Dorsolateral prefrontal cortex (tissue), 122 donors: ENCODE measurements at places on chromosomes 7 and 10.

DNA sequence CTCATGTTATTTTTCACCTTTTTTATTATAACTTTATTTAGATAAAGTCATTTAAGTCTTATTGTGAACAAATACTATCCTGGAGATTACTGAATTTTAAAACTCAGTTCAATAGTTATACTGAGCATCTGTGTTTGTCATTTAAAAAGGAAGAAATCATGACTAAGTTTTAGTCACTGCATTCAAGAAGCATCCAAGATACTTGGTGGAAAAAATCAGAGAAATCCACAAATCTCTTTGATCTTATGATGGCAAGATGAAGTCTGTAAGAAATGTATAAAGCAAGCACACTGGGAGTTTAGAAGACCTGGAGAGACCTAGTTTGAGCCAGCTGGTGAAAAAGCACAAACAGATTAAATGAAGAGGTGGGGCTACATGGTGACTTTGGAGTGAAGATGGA is 529.8 kb upstream of the IGFBP3 start:
- DNase-seq: no peak

GRCh38 chr7:101172005-101172853 is 6.9 kb upstream of the VGF start:
- no peak for DNase-seq

DNA sequence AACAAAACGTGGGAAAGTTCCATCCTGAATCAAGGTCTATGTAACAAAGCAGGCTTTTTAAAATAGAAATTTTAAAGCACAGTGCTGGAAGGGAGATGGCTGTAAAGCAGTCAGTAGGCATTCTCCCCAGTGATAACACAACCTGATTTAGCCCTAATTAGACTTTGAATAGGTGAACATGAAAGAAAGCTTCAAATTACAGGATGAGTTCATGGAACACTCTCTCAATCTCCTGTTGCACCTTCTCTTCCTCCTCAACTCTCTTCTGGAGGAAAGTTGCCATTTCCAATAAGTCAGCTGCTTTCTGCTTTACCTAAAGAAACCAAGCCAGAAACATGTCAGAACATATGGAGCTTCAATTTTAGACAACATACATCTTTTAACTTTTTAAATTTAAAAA is 20.1 kb downstream of the SFR1 start:
- no peak for DNase-seq

DNA sequence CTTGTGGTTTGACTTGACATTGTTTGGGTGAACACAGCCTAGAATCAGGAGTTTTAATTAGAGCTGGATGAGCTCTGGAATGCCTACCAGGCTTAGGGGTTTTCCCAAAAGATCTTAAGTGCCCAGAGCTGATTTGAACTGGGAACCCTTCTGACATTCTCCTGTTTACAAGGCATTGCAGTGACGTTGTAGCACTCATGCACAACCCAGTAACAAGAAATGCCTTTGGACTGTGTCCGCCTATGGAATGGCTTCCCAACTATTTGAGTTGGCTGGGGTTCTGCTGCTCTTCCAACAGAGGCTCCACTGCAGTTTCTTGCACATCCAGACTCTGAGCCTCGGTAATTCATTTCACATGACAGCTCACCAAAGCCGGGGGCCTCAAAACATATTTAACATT is 76.7 kb upstream of the MKX start:
- DNase-seq: no peak

DNA sequence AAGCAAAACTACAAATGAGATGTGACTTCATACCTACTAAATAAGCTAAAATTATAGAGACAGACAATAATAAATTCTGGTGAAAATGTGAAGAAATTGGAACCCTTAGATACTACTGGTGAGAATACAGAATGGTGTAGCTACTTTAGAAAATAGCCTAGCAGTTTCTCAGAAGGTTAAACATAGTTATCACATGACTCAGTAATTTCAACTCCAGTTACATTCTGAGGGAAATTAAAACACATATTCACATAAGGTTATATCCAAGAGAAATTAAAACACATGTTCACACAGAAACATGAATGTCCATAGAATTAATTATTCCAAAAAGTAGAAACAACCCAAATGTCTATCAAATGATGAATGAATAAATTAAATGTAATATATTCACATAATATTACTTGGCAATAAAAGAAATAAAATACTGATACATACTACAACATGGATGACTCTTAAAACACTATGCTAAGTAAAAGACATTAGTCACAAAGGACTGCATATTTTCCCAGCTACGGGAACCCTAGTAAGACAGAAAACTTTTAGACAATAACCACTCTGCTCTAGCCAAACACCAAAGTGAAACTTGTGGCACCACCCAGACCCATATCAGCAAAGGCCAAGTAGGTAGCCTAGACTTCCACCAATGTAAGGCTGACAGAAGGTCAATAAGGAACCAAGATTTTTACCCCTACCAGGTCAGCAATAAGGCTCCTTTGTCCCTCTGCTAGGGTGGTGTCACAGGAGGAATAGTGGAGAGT is 25.1 kb downstream of the SLC25A40 start:
- no peak for DNase-seq

GRCh38 chr7:22564511-22565045 is 64.6 kb upstream of the STEAP1B start:
- DNase-seq: no peak

DNA sequence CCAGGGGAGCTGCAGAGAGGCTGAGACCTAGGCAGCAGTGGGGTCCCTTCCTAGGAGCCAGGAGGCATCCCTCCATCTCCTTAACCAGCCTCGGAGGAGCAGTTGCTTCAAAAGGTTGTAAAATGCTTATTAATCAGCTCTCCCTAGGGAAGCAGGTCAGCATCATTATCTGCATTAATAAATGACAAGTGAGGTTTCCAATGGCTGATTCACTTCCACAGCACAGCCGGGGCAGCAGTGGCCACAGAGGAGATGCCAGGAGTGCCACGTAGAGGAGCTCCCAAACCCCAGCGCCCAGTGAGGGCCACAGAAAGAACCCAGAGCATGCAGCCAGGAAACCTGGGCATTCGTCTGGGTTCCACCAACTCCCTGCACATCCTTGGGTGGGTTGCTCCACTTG is 8.2 kb upstream of the NPFFR1 start:
- DNase-seq: no peak

- DNase-seq: no peak
These were observed 135.9 kb downstream of the CUX1 start for GRCh38 chr7:101953248-101953819.

GRCh38 chr10:24383681-24384106 is 174.8 kb downstream of the KIAA1217 start:
- peak; percentile 44 for DNase-seq

DNA sequence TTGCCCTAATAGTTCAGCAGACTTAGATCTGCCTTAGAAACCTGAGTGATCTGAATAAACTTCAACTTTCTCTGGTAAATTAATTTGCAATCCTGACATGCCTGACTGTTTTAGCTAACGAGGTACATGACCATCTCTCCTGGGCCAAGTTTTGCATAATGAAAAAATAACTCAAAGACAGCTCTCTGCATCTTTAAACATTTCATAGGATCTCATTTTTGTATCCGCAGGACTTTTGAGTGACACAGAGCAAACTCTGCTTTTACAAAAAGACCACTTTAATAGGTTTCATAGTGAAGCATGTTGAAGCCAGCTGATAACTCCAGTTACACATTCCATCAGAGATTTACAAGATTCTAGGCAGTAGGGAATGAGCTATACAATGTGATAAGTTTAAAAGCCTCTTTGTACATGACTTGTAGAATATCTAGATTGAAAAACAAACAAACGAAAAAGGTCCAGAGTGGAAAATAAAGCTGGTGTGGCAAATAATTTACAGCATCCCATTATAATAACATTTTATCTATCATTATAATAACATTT is 2.1 kb downstream of the PRKG1 start:
- no peak for DNase-seq

DNA sequence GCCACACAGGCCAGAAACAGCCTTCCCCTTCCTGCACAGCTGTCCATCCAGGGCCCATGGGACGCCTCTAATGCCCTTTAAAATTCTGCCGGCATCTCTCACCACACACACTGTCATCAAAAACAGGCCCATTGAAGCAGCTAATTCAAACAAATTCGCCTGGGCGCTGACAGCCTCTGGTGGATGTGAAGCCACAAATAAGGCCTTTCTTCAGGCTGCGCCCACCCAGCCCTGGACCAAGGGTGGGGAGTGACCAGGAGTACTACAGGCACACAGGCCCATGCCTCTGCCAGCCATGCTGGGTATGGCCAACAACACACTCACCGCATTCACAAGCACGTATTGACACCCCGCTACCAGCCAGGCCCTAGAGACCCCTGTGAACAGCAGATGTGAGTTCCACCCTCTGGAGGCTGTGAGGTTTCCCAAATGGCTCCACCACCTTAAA is 54.6 kb downstream of the SLIT1 start:
- no peak for DNase-seq

DNA sequence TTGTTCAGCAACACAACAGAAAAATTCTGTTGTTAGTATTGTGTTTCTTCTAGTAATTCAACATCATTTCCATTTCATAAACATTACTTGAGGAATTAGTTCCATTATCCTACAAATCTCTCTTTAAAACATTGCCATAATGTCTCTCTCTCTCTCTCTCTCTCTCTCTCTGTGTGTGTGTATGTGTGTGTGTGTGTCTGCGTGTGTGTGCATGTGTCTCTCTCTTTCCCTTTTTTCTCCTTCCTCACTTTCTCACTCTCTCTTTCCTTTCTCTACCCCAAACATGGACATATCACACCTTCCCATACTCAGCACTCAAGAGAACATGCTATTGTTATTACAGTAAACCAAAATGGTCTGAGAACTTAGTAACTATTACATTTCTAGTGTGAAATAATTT is 16.6 kb downstream of the LRRTM3 start:
- DNase-seq: no peak

GRCh38 chr10:116158036-116158435 is 115.0 kb downstream of the GFRA1 start:
- DNase-seq: no peak

GRCh38 chr10:114550756-114551635 is 107.1 kb downstream of the ABLIM1 start:
- no peak for DNase-seq

GRCh38 chr7:50399206-50399605 is 50.9 kb downstream of the FIGNL1 start:
- no peak for DNase-seq

- no peak for DNase-seq
These were observed 12.7 kb upstream of the DOCK1 start for GRCh38 chr10:126892226-126893175.

- no peak for DNase-seq
These were observed 995 bp upstream of the CLDN3 start for GRCh38 chr7:73770860-73771670.

DNA sequence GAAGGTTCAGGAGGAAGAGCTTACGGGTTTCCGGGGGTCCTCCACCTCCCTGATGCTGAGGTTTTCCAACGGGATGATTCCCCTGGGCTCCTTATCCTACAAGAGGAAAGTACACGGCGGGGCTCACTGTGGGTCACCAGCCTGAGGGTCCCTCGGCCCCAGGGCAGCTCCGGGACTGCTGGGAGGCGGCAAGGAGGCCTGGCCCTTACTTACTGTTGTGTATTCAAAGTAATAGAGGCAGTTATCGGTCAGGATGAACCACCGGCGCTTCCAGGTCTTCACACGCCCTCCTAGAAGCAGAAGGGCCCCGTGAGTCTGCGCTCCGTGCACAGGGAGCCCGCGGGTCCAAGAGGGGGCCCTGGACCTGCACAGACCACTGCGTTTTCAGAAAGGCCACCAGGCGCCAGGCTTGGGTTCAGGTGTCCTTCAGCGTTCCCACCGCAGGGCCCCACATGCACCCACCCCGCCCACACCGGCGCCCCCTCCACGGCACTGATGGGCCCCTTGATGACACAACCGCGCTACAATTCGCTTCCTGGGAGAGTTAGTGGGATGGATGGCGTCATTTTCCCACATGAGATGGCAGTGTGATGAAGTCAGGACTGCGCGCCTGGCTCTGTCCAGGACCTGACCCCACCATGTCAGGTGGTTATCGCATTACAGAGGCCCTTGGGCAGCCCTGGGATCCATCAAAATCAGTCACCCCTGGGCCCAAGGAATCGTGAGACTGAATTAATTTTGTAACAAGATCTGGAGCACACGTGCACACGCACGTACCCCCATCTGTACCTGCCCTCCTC is 106.7 kb downstream of the CYTH3 start:
- DNase-seq: no peak

DNA sequence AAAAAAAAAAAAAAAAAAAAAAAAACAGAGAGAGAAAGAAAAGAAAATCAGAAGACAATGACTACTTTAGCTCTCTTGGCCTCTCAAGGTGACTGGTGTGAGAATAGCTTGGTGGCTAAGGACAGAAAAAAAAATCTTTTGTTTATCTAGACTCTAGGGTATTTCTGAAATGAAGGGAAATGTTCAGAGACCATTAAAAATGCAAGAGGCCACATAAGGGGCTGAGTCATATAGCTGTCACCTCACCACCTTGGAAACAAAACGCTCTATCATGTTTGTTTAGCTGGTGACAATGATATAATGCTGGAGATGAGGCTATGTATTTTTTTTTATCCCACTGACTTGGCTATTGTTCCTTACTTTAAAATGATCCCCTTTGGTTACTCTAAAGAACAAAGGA is 287.0 kb upstream of the CDC14C start:
- no peak for DNase-seq

GRCh38 chr10:110209454-110209925 is 2.1 kb downstream of the MXI1 start:
- peak; percentile 67 for DNase-seq

- no peak for DNase-seq
These were observed 158.8 kb downstream of the HGF start for GRCh38 chr7:81611040-81611439.

- DNase-seq: no peak
These were observed 17.7 kb downstream of the LRRD1 start for GRCh38 chr7:92161271-92161670.

DNA sequence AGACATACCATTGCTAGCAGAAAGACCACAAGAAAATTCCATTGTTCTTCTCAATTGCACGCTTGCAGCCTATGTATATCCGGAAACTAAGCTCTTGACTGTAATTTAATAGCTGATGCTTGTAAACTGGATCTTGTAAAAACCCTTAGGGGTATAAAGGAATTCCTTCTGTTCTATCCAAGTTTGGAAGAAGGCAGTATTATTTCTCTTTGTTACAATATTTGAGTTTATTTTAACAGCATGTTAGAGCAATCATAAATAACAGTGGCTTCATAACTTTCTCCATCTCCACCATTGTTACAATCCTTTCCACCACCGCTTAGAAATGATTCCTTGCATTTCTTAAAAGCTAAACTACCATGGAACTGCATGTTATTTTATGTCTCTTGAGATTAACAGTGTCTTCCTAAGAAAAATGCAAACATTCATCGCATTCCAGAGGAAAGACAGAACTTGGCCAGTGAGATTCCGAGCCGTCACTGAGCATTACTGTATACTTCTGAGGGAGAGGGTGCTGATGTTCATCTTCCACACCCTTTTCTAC is 92.5 kb downstream of the TRIL start:
- DNase-seq: no peak

- no peak for DNase-seq
These were observed 42.9 kb downstream of the CSGALNACT2 start for GRCh38 chr10:43181146-43181545.

- no peak for DNase-seq
These were observed 106.8 kb downstream of the GALNT17 start for GRCh38 chr7:71238581-71239295.
